ENCODE measurements at places on chromosomes 12 and 14.
A peak's percentile ranks its signal among the peaks of the same experiment; 100 is the strongest.

GRCh38 chr12:2479851-2480535 lies 314.8 kb upstream of the FKBP4 start:
- H3K4me1 ChIP-seq, result peaks cover 20% of the 10 kb centered on the region
- DNase-seq, result no peak
- H3K27me3 ChIP-seq, result peaks cover 3% of the 10 kb centered on the region

GRCh38 chr12:5437182-5437583 lies 5.3 kb downstream of the NTF3 start:
- peaks cover 4% of the 10 kb centered on the region for H3K27me3 ChIP-seq
- H3K36me3 ChIP-seq, result peaks cover 12% of the 10 kb centered on the region
- peaks cover 47% of the 10 kb centered on the region for H3K4me1 ChIP-seq
- H3K27ac ChIP-seq, result no peak overlapping the region

GRCh38 chr12:26112703-26113147 lies 12.1 kb downstream of the BHLHE41 start:
- H3K36me3 ChIP-seq, result no peaks in the 10 kb centered on the region
- peak overlapping the region; percentile 87 for H3K4me3 ChIP-seq
- peaks cover 33% of the 10 kb centered on the region for H3K4me1 ChIP-seq
- H3K27ac ChIP-seq, result peak overlapping the region; percentile 9
- DNase-seq, result no peak
- H3K27me3 ChIP-seq, result peaks cover 2% of the 10 kb centered on the region

DNA sequence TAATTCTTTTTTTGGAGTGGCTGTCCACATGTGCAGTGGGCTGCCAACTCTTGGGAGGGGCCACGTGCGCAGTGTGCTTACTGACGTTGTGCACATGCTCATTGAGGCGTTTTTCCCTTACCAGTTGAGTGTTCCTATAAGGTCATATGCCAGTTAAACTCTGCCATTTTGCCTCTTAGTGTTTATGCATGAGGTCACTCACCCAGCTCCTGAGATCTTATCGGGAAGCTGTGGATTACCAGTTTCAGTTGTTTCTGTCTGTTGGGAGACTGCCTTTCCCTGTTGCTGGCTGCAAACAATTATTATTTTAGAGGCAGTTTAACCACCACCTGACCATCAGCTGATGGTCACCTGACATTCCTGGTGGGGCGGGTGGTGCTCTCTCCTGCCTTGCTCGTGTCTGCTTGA lies 16.1 kb upstream of the KIF21A start:
- H3K27ac ChIP-seq, result no peak overlapping the region
- H3K4me1 ChIP-seq, result no peaks in the 10 kb centered on the region
- no peaks in the 10 kb centered on the region for H3K36me3 ChIP-seq
- no peak for DNase-seq

DNA sequence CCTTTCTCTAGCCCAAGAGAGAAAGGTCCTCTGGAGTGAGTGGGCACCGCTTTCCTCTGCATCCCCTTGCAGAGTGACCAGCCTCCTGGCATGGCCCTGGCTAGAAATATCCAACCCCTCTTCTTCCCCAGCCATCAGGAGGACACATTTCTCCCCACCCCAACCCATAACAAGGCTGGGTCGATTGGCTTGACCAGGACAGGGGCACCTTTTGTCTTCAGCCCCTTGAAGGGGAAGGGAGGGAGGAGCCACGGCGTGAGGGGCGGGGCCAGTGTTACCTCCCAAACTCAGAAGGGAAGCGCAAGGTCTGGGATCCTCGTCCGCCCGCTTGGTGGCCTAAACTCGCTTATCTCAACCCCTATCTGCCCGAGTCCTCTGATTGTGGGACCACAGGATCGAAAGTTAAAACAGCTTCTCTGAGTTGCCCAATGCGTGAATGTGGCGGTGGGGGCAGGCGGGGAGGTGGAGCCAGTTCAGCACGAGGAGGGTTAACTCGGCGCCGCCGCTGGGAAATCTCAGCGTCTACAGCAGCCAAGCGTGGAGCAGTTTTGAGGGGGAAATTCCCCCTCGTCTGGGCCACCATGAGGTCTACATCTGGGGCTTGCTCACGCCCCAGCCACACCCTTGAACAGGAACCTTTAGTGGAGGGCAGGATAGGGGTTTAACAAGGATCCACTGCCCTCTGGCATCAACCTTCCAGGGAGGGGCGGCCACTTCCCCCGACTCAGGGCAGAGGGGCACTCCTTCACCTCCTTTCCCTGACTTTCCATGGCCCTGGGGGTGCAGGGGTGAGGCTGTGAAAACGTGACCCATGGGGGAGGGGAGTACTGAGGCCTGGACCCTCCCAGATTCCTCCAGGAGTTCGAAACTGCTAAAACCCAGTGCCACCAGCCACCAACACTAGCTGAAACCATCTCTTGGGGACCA lies 795 bp downstream of the STAT6 start:
- peaks cover 9% of the 10 kb centered on the region for H3K27me3 ChIP-seq
- peak overlapping the region; percentile 89 for H3K27ac ChIP-seq
- peak overlapping the region; percentile 92 for H3K4me3 ChIP-seq
- peaks cover 18% of the 10 kb centered on the region for H3K36me3 ChIP-seq
- H3K4me1 ChIP-seq, result peaks cover 42% of the 10 kb centered on the region

GRCh38 chr12:115868624-115869023 lies 408.9 kb downstream of the MED13L start:
- H3K36me3 ChIP-seq, result no peaks in the 10 kb centered on the region
- DNase-seq, result no peak
- peaks cover 4% of the 10 kb centered on the region for H3K27me3 ChIP-seq
- peaks cover 5% of the 10 kb centered on the region for H3K4me1 ChIP-seq
- H3K4me3 ChIP-seq, result no peak overlapping the region

DNA sequence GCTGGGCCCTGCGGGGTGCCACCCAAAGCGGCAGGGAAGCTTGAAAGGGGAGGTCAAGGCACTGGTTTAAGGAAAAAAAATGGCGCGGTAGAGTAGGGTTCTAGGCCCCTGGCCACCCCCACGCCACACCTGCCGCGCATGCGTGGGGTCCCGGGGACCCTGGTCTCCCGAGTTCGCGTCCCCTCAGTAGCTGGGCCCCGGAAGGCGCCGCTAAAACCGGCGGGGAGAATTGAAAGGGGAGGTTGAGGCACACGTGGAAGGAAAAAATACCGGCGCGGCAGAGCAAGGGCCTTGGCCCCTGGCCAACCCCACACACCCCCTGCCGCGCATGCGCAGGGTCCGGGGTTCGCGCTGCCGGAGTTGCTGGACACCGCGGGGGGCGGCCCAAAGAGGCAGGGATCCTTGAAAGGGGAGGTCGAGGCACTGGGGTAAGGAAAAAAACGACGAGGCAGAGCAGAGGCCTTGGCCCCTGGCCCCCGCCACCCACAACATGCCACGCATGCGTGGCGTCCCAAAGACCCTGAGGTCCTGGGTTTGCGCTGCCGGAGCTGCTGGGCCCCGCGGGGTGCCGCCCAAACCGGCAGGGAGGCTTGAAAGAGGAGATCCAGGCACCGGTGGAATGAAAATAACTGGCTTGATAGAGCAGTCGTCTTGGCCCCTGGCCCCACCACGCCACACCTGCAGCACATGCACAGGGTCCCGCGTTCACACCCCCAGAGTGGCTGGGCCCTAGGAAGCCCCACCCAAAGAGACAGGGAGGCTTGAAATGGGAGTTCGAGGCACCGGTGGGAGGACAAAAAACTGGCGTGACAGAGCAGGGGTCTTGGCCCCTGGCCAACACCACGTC lies 314.5 kb downstream of the ALG10 start:
- no peak overlapping the region for H3K4me3 ChIP-seq
- no peaks in the 10 kb centered on the region for H3K4me1 ChIP-seq
- H3K27me3 ChIP-seq, result peaks cover 1% of the 10 kb centered on the region
- H3K36me3 ChIP-seq, result no peaks in the 10 kb centered on the region

- H3K4me1 ChIP-seq, result peaks cover 17% of the 10 kb centered on the region
- H3K4me3 ChIP-seq, result no peak overlapping the region
- no peaks in the 10 kb centered on the region for H3K36me3 ChIP-seq
- H3K27ac ChIP-seq, result no peak overlapping the region
Observed at GRCh38 chr12:47312808-47313426, 233.2 kb upstream of the AMIGO2 start.

GRCh38 chr14:80346395-80346794 lies 135.1 kb upstream of the DIO2 start:
- H3K4me1 ChIP-seq, result no peaks in the 10 kb centered on the region
- no peaks in the 10 kb centered on the region for H3K36me3 ChIP-seq
- no peaks in the 10 kb centered on the region for H3K27me3 ChIP-seq

- H3K4me1 ChIP-seq, result no peaks in the 10 kb centered on the region
- H3K4me3 ChIP-seq, result no peak overlapping the region
- DNase-seq, result no peak
- no peaks in the 10 kb centered on the region for H3K36me3 ChIP-seq
Observed at GRCh38 chr14:78232231-78233000, 62.2 kb downstream of the NRXN3 start.

DNA sequence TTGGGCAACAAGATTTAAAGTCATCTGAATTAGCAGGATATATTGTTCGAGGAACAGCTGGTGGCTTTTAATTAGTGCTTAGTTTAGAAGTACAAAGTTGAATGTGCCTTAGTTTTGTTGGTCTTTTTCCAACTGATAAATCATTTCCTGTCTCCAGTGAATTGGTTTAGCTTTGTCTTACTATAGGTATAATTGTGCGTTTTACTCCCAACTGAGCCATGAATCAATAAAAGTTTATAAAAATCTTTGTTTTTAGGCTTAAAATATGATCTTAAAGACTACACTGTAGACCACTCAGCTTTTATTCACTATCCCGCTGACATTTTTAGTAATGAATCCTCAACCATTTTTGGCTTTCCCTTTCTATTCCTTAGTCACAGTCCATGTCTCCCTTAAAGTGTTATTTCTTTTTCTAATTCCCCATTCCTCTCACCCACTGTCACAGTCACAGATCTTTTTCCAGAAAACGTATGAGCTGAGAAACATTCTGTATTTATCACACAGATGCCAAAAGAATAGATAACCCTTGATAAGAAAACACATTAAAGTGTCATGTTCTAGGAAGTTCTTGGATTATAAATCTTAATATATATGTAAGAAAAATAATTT lies 34.0 kb upstream of the ALG10 start:
- H3K4me1 ChIP-seq, result no peaks in the 10 kb centered on the region
- no peak for DNase-seq
- no peak overlapping the region for H3K27ac ChIP-seq
- no peaks in the 10 kb centered on the region for H3K27me3 ChIP-seq
- H3K36me3 ChIP-seq, result no peaks in the 10 kb centered on the region
- H3K4me3 ChIP-seq, result no peak overlapping the region

DNA sequence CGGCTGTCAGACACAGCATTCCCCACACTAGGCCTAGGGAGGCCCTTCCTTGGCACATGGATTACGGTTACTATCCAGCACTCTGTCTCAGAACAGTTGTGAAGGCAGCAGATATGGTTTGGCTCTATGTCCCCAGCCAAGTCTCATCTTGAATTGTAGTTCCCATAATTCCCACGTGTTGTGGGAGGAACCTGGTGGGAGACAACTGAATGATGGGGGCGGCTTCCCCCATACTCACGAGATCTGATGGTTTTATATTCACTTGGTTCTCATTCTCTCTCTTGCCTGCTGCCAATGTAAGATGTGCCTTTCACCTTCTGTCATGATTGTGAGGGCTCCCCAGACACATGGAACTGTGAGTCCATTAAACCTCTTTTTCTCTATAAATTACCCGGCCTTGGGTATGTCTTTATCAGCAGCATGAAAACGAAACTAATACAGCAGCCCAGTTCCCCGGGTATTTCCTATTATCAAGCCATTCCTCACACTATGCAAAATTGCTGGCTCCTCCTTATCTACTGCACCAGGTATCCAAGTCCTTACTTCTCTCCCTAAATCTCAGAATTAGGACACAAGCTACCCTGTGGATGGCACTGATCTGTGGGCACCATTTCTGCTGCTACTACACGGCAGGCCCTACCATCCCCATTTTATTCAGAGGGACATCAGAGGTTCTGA lies 33.3 kb downstream of the NT5DC3 start:
- DNase-seq, result no peak
- H3K27ac ChIP-seq, result no peak overlapping the region
- H3K27me3 ChIP-seq, result no peaks in the 10 kb centered on the region
- H3K4me3 ChIP-seq, result no peak overlapping the region

- no peak overlapping the region for H3K4me3 ChIP-seq
- DNase-seq, result no peak
- H3K36me3 ChIP-seq, result no peaks in the 10 kb centered on the region
- no peaks in the 10 kb centered on the region for H3K4me1 ChIP-seq
Observed at GRCh38 chr12:98997899-98998298, 352.8 kb downstream of the APAF1 start.

DNA sequence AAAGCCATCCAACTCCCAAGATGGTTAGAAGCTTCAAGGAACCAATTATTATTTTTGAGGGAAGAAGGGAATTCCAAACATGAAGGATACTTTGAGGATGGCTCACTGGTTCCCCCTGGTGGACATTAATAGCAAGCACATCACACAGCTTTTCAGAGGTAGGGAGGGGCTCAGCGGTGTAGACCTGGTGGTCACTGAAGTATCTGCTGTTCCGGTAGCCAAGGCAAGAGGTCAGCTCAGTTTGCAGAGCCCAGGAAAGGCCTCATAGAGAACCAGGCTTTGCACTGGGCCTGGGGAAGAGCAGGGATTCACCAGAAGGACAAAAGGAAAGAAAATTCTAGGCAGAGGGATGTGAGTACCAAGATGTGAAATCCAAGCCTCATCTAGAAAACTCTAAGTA lies 118.7 kb downstream of the KSR2 start:
- H3K27me3 ChIP-seq, result peaks cover 9% of the 10 kb centered on the region
- H3K4me3 ChIP-seq, result no peak overlapping the region
- H3K36me3 ChIP-seq, result no peaks in the 10 kb centered on the region
- no peak overlapping the region for H3K27ac ChIP-seq

DNA sequence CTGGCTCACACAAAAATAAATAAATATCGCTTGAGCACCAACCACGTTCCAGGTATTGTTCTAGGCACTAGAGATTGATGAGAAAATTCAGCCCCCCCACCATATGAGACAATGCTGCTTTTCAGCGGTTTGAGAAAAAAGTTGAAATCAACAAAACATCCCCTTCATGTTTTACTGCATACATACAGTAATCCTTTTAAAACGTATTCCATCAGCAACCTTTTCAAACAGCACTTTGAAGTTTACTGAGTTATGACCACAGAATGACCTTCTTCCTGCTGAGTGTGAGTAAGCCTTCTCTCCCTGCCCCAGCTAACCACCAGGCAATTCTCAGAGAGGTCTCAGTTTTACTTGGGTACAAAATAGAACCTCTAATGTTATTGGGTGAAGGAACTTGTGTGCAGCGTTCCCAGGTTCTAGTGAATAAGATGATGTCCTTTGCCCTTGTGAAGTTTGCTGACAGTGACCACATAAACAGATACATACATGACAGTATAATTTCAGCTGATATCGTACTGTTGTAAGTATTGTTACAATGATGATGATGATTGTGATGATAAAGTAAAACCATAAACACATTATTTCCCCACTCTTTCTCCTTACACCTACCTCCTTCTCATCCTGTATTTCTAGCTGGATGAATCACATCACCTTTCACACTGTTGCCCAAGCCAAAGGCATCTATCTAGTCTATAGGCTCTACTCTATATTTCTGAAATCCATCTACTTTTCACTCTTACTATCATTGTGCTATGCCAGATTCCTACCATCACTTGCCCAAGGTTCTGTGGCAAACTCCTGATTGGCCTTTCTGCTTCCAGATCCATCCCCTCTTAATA lies 124.4 kb upstream of the KRR1 start:
- peak; percentile 91 for DNase-seq
- H3K4me1 ChIP-seq, result peaks cover 51% of the 10 kb centered on the region
- H3K27me3 ChIP-seq, result no peaks in the 10 kb centered on the region
- H3K36me3 ChIP-seq, result no peaks in the 10 kb centered on the region
- peak overlapping the region; percentile 47 for H3K4me3 ChIP-seq
